ENCODE measurements at places on chromosomes 2 and 18. TPM values are rescaled to one million over a fixed set of nuclear protein-coding genes. Genes with fewer than 3 reads are reported as not detected.

The PDE11A gene
- total RNA-seq = not detected

- no peak for DNase-seq
These were observed 563.1 kb upstream of the LINC00305 start for GRCh38 chr18:64712035-64712434.

DNA sequence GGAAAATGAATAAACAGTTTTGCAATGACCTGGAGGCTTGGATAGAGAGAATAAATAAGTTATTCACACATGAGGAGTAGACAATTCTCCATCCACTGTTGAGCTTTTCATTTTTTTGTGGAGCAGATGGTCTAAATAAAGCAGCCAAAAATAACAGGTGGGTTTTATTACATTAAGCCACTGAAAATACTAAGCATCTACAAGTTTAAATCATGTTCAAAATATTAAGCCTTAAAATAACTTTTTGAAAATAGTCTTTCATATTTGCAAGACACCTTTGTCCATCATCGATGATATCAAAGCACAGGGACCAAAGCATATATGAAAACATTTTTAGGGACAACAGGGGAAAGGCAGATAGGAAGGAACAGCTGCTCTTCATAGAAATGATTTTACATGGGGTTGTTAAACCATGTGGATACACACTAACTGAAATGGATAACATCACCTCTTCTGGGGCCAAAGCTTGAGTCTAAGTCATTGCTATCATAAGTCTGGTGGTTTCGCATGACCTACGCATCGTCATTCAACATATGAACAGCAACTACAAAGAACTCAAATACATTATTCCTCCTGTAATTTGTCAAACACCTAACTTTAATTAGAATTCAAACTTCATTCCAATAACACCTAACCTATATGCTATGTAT, 197.6 kb upstream of the CHST9 start:
- no peak for DNase-seq

DNA sequence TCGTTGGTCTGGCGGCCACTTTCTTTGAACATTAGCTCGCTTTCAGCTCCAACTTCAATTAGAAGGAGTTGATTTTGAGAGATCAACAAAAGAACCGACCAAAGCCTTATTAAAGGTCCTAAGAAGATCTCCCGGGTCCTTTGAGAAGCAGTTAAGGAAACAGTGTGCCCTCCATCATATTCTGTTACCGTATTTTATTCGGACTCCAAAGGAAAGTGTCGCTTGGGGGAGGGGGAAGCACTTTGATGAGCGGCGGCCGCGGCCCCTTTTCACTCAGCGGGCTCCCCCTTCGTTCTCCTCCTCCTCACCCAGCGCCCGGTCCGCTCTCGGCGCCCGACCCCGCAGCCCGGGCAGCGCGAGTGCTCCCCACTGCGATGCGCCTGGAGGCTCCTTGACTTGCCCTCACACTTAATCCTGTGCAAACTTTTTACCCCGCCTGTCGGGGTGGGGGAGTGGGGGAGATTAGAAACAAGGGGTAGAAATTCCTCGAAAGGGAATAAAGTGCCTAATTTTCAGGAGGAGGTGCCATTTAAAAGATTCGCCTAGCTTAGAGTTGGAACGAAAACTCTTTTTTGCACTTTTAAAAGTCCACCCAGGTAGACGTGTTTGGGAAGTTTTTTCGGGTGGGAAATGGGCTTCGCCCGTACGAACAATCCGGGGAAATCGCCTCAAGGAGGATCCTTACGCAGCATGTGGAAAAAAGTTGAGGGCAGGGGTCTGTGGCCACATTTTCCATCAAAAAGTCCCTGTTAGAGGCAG, 1.2 kb upstream of the OTX1 start:
- no peak for DNase-seq

GRCh38 chr2:20192781-20193180, 32.1 kb downstream of the SDC1 start:
- no peak for DNase-seq

DNA sequence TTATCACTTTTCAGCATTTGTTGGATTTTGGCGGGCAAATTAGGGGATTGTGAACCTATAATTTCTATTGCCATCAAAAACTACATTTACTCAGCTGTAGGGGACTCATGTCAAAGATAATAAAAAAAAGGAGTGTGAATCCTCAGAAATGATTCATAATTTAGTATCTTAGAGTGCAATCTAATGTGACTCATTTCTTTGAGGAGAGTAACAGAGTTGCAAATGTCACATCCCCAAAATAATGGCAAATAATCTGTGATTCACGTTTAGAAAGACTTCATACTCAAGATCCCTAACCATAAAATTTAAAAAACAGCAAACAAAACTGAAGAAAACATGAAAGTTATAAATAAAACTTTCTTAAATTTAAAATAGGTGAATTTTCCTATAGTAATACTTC, 373.0 kb downstream of the CDH2 start:
- DNase-seq = no peak

The CHRNG gene
- total RNA-seq = not detected

DNA sequence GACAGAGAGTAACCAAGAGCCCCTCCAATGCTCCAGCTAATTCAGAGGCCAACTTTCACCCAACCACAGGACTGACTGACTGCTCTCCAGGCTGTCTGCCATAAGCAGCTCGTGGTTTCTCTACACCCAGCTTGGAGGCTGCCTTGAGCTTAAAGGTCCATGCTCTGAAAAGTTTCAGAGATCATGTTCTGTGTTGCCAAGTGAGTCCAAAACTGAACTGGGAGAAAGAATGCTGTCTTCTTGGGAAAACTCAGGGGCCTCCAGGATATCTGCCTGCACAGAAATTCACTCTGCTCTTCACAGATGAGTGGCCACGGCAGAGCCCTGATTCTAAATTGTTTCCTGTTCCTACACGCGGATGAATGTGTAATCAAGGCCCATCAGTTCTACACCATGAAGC, 51.1 kb downstream of the LPIN2 start:
- DNase-seq = no peak

DNA sequence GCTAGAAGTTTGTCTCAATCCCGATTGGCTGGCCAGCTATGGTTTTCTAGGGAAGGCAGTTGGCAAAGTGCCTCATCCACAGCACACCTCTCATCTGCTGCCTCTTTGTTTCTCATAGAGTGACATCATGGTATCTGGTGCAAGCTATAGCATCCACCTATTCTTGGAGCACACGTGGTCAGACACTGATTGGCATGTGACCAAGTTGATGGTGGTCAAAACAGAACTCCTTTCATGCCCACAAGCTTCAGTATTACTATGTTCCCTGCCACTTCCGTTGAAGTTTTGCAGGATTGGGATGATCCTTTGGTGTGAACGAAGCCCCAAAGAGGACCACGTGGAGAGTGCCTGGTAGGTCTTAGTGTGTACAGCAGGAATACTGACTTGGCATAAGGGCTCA, 28.8 kb downstream of the TTC32 start:
- DNase-seq = no peak

DNA sequence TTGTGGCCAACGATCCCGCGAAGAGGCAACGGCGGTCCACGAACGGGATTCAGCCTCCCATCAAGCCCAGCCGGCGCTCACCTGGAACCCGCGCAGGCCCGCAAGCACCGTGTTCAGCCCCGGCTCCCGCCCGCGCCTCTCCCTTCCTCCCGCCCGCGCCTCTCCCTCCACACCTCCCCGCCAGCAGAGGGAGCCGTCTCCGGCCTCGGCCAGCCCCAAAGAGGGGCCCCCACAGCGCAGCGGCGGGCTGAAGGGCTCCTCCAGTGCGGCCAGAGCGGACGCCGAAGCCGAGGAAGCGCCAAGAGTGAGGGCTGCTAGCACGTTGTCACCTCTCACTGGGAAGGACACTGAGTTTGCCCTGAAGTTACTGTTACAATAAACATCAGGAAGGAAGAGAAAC, 55.3 kb upstream of the LAPTM4A start:
- DNase-seq = no peak

DNA sequence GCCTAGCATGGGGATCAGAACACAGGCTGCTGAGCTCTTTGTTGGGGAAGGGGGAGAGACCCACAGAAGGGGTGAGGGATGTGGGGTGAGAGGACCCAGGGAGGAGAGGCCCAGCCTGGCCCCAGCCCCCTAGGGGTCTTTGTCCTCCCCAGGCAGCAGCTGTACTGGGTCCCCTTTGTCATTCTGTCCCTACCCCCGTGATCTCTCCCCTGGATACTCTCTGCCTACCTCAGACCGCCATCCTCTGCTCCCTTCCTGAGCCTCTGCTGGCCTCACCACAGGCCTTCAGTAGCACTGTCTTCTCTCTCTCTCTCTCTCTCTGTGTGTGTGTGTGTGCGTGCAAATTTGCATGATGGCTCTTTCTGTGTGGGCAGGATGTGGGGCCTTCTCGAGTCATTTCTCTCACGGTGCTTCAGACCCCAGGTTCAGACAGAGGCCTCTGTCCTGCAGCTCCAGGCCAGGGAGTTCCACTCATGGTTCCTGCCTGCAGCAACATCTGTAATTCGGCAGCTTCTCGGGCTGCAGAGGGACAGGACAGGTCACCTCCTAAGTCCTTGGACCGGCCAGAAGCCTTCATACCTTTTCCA, 1.4 kb downstream of the PSD4 start:
- DNase-seq = peak; percentile 80

The KCNJ3 gene
- not detected for total RNA-seq

The MYL1 gene
- total RNA-seq = not detected

- DNase-seq = no peak
These were observed 7.6 kb upstream of the SERPINB12 start for GRCh38 chr18:63534615-63535014.

DNA sequence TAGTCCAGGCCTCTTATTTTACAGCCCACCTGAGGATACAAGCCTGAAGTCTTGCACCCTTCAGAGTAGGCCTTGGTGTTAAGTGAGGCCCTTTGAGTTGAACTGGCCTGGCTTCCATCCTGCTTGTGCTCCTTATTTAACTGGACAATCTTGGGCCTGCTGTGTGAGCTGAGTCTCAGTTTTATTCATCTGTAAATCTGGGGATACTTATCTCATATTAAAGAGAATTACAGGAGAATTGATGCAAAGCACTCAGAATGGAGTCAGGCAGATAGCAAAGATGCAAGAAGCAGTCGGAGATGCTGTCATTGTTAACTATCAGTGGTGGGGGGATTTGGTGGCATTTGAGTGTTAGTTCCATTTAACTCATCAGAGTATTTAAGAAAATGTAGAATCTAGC, 36.8 kb downstream of the MFSD6 start:
- DNase-seq = no peak

DNA sequence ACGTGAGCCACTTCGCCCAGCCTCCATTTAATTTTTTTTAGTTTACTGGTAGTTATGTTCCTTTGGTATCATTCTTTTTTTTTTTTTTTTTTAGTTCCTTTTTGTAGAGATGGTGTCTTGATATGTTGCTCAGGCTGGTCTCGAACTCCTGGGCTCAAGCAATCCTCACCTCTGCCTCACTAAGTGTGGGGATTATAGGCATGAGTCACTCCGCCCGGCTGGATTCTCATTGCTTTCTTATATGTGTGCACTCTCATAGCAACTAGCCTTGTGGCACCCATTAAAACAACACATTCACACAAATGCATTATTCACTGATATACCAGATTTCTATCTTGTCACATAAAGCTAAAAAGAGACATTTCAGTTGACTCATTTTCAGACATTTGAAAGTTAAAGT, 4.2 kb downstream of the TTC27 start:
- no peak for DNase-seq

GRCh38 chr2:121239969-121240368, 45.0 kb downstream of the TFCP2L1 start:
- no peak for DNase-seq

DNA sequence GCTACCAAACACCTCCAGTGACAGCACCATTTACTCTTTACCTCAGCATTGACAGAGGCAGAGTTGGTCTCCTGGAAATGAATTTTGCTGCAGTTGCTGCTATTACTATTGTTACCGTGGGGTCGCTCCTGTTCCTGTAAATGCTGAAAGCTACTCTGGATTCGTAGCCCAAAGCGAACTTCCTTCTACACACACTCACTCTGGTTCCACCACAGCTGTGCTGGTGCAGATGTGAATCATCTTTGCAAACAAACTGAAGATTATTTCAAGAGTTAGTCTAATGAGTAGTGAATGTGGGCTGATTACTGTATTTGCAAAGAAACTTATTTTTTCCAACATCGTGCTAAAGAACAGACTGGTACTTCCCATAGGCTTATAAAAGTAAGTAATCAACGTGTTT, 304.0 kb downstream of the LPIN1 start:
- no peak for DNase-seq

- DNase-seq = peak; percentile 78
These were observed 28.6 kb downstream of the EPG5 start for GRCh38 chr18:45938488-45938935.

The CFAP53 gene
- 0.53 TPM for total RNA-seq

Data from CD8-positive, alpha-beta memory T cell (primary cell).